ENCODE measurements at places on chromosomes 7 and 10. TPM values are rescaled to one million over a fixed set of nuclear protein-coding genes. Genes with fewer than 3 reads are reported as not detected.

DNA sequence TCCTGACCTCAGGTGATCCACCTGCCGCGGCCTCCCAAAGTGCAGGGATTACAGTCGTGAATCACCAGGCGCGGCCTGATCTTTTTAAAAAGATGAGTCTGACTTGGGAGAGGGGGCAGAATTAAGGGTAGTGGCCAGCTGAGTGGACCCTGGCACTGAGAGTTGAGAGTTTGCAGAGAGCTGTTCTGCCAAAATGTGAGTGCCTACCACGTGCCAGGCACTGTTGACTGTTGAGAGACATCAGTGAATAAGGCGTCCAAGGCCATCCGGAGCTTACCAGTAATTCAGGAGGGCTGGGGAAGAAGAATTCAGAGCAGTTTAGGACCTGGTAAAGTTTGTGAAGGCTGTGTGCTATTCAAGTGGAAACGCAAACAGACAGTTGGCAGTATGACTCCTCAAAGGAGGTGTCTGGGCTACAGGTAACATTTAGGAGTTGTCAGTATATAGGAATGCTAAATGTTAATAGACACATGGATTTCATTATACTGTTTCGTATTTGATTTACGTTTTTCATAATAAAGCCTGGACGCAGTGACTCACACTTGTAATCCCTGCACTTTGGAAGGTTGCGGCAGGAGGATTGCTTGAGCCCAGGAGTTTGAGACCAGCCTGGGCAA lies 1.5 kb downstream of the NIPSNAP2 start:
- no peaks in the 10 kb centered on the region for H3K27me3 ChIP-seq
- peak; percentile 63 for DNase-seq
- H3K4me3 ChIP-seq: peak overlapping the region; percentile 72
- peaks cover 21% of the 10 kb centered on the region for H3K4me1 ChIP-seq

DNA sequence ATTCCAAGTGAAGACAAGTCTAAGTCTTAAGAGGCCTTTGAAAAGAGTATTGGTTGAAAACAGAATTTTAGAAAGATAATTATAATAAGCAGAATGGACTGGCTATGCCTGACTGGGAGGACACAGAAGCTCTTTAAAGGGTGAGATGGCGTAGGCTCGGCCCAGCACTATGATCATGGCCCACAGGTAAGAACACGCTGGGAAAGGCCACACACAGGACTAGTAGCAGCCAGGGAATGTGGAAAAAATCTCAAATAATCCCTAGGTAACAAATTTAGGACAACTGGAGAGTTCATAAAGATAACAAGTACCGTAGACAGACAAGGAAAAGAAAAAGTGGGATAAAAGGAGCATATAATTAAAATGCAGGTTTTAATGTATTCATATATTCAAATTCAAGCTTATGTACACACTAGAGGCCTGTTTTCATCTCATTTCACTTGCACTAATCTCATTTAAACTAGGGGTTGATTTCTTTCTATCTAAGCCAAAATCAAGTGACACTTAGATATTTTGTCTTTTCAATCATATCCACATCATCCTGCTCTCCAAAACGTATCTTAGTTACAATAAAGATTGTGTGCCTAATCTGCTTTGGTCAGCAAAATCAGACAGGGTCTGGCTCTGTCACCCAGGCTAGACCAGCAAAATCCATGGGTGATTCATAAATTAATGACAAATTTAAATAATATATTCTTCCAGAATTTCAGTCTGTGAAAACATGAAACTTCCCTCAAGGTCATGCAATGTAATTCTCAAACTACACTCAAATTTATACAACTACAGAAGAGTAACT lies 53.0 kb downstream of the EZH2 start:
- H3K27ac ChIP-seq: no peak overlapping the region
- DNase-seq: no peak
- H3K4me3 ChIP-seq: no peak overlapping the region

DNA sequence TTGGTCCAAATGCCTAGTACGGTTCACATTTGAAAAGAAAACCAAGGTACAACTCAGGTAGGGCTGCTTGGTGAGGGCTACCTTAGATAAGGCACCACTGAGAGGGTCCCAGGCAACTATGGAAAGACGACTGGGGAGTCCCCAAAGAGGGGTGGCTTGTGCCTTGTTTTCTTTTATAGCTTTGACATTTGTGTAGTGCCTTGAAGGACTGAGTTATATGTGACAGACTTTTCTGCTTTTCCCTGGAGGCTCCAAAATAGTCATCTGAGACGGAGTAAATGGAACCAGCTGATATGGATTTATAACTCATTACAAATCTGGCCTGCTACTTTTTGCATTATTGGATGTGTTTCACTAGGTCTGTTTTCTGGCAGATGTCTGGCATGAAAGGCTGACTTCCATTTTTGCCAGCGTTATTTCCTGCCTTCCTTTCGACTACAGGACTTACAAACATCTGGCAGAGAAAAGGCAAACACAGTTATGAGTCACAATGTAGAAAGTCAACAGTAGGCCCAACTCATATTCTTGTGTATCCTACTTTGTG lies 88.2 kb upstream of the IMMP2L start:
- H3K4me3 ChIP-seq: no peak overlapping the region
- H3K36me3 ChIP-seq: no peaks in the 10 kb centered on the region
- H3K4me1 ChIP-seq: no peaks in the 10 kb centered on the region
- no peak overlapping the region for H3K27ac ChIP-seq
- no peak for DNase-seq
- H3K27me3 ChIP-seq: no peaks in the 10 kb centered on the region

GRCh38 chr7:43768887-43769272 lies 10.4 kb downstream of the BLVRA start:
- no peaks in the 10 kb centered on the region for H3K27me3 ChIP-seq
- H3K4me3 ChIP-seq: no peak overlapping the region
- no peaks in the 10 kb centered on the region for H3K4me1 ChIP-seq
- H3K27ac ChIP-seq: no peak overlapping the region
- peaks cover 13% of the 10 kb centered on the region for H3K36me3 ChIP-seq

GRCh38 chr7:29046978-29047377 lies 88.8 kb upstream of the TRIL start:
- H3K4me3 ChIP-seq: no peak overlapping the region
- H3K36me3 ChIP-seq: no peaks in the 10 kb centered on the region
- H3K27ac ChIP-seq: no peak overlapping the region
- peaks cover 9% of the 10 kb centered on the region for H3K4me1 ChIP-seq
- H3K27me3 ChIP-seq: no peaks in the 10 kb centered on the region

EPO gene
- 0.23 TPM for total RNA-seq

TMEM236 gene
- 0.08 TPM for total RNA-seq
